ENCODE measurements at places on chromosomes 5 and 9.
A peak's percentile ranks its signal among the peaks of the same experiment; 100 is the strongest.

- DNase-seq = no peak
Observed at GRCh38 chr5:127924606-127925005, 159.0 kb upstream of the SLC12A2 start.

GRCh38 chr9:77111408-77111807 lies 65.9 kb upstream of the VPS13A start:
- no peak for DNase-seq

DNA sequence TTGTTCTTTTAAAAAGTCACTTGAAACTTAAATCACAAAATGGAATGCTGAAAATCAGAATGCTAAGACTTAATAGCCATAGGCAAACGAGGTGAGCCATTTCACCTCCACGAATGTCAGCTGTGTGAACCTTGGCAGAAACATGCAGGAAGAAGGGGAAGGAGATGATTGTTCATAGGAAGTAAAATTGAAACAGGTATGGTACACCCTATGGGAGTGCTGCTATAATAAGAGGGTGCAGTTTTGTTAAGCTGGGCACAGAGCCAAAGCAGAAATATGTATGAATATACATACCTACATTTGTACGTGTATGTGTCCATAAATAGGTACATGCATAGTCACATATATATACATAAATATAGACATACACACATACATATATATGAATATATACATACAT lies 51.0 kb upstream of the SPINK5 start:
- DNase-seq = no peak

GRCh38 chr9:123544007-123544827 lies 188.2 kb downstream of the CRB2 start:
- peak; percentile 66 for DNase-seq

DNA sequence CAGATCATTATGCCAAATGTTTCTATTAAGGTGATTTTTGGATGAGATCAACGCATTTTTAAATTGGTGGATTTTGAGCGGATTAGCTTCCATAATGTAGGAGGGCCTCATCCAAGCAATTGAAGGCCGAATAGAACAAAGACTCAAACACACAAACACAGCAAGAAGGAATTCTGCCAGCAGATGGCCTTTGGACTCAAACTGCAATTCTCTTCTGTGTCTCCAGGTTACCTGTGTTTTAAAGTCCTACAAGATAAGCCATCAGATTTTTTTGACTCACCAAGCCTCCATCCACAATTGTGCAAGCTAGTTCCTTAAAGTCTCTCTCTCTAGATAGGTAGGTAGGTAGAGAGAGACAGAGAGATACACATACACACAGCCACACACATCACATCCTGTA lies 25.5 kb downstream of the CDH6 start:
- no peak for DNase-seq

GRCh38 chr5:65288657-65289056 lies 193.1 kb downstream of the ADAMTS6 start:
- DNase-seq = no peak

- no peak for DNase-seq
Observed at GRCh38 chr9:93578844-93579243, 2.5 kb downstream of the PHF2 start.
